PC-9 (cell line): ENCODE measurements at places on chromosomes 4 and X. TPM values are rescaled to one million over a fixed set of nuclear protein-coding genes. Genes with fewer than 3 reads are reported as not detected.

- no peak for DNase-seq
Observed at GRCh38 chr4:13642170-13642950, 14.8 kb upstream of the BOD1L1 start.

DNA sequence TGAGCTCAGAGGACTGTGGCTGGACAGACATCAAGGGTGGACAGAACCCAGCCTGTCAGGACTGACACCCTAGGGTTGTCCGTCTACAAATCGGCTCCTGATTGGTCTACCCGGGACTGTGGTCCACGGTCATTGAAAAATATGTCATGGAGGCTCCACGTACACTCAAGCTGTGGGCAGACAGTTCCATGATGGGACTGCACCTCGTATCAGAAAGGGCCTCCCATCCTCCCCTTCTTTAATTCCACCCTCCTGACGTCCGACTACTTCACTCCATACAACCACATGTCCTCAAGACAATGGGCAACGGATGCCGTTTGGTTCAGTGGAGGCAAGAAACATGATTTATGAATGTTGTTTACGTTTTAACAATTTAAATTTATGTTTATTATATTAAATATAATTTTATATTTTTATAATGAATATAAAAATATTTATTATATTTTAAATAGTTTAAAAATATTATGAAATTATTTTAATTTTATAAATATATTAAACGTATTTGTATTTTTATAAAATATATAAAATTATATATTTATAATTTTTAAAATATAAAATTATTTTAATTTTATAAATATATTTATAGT is 58.0 kb upstream of the SHOX start:
- DNase-seq = no peak

GRCh38 chr4:122635205-122635604 is 14.3 kb upstream of the IL21 start:
- DNase-seq = no peak

DNA sequence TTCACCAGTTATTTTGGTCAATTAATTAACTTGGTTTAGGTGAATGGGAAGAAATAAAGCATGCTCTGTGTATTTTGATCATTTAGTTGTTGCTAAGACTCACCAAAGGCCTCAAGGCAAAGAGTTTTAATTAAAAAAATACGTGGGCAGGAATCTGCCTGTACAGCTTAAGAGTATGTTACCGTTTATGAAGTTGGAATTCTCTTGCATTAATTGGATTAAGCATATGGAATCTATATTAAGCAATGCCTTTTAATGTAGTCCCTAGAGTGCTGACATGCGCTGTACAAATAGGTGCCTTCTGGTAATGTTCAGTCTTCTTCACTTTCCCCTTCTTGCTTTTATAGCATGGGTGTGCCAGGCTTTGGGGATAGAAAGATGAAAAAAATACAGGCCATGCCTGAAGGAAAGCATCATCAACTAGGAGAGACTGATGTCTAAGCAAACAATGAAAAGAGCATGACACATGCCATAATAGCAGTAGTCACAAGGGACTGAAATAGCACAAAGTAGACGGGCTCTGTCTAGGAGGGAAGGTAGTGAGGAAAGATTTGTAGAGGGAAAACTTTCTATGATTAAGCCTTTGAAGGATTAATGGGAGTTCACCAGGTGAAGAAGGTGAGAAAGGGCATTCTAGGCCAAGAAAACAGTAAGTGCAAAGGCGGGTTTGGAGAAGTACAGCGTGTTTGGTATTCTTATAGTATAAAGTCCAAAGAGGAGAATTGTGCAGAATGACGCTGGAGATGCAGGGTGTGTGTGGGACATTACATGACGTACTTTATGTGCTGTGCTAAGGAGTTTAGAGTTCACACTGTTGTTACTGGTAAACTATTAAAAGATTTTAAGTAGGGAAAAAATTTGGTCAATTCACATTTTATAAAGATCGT is 226.1 kb upstream of the ANXA3 start:
- DNase-seq = no peak

DNA sequence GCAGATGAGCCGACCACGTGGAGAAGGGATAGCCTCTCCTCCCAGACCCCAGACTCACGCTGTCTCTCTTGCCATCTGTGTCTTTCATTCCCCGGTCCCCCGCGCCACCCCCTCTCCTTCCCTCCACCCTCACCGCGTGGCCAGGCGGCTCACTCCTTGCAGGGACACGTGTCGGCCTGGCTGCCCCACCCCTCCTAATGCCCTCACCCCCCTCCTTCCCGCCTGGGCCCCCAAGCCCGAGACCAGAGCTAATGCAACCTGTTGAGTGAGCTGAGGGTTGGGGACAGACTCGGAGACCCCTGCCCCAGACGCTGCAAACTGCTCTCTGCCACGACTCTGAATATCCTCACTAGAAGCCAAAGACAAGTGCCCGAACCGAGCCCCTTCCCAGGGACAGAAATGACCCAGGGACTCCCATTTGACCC is 1.8 kb downstream of the SLC38A5 start:
- no peak for DNase-seq

GRCh38 chrX:154399527-154400368 is 1.6 kb downstream of the RPL10 start:
- no peak for DNase-seq

- no peak for DNase-seq
Observed at GRCh38 chr4:57083090-57083489, 27.1 kb downstream of the IGFBP7 start.

GRCh38 chr4:94165256-94165655 is 42.4 kb upstream of the SMARCAD1 start:
- DNase-seq = no peak

GRCh38 chr4:110197529-110198042 is 829 bp downstream of the ELOVL6 start:
- DNase-seq = no peak

DNA sequence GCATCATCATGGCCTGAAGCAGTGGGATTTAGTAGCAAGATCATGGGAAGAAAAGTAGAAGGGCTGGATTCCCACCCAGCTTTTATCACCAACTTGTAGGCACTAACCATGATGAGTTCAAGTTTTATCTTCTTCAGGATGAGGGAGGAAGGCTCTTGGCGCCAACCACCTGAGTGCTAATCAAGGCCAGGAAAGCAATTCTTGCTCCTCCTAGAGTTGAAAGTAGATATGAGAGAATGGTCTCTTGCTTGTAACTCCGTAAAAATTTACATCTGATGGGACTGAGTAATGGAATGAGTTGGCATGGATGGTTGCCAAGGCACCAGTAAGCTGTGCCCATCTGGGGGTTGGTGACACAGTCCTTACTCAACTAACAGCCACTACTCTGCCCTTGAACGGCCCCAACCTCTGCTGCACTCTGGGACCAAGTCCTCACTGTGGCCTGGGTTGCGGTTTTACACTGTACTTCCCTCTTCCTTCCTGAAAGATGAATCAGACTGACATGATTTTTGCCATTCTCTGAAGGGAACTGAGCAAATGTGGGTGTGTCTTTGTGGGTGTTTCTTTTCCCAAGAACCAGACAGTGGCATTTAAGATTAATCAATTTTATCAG is 39.4 kb upstream of the NDP start:
- DNase-seq = peak; percentile 77

- DNase-seq = no peak
Observed at GRCh38 chrX:40266490-40267333, 169.0 kb upstream of the BCOR start.

DNA sequence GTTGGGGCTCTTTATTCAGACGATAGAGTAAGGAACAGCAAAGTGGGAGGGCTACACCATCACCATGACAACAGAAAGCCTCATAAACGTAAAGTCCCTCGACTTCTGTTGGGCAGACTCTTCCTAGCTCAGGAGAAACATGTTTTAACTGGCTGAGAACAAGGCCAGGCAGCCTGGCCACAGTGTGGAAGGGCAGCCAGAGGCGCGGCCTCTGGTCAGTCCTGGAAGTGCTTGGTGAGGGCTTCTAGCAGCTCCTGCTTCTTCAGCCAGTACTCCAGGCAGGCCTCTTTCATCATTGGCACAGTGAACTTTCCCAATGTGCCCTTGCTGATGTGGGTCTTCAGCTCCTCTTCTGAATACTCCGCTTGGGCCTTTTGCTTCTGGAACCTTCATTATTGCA is 690.9 kb downstream of the PCDH19 start:
- DNase-seq = no peak

GRCh38 chr4:152462047-152462446 is 73.8 kb downstream of the FBXW7 start:
- no peak for DNase-seq

DNA sequence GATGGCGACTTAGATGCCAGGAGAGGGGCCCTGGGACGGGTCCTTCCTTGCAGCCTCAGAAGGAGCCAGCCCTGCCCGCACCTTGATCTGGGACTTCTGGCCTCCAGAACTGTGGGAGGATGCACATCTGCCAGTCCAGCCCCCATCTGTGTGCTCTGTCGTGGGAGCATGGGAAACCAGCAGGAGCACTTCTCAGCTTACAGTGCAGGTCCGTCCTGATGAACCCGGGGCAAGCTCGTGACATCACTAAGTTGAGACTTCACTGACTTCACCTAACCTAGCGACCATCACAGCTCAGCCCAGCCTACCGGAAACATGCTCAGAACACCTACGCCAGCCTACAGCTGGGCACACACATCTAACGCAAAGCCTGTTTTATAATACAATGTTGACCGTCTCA is 38.1 kb downstream of the ABLIM2 start:
- DNase-seq = no peak

GRCh38 chrX:148382983-148383382 is 117.4 kb upstream of the AFF2 start:
- DNase-seq = no peak

- DNase-seq = no peak
Observed at GRCh38 chr4:150348079-150348478, 233.9 kb upstream of the MAB21L2 start.

- DNase-seq = no peak
Observed at GRCh38 chr4:41435510-41435909, 102.4 kb upstream of the LIMCH1 start.

GRCh38 chrX:9573282-9574106 is 108.6 kb downstream of the TBL1X start:
- no peak for DNase-seq

DNA sequence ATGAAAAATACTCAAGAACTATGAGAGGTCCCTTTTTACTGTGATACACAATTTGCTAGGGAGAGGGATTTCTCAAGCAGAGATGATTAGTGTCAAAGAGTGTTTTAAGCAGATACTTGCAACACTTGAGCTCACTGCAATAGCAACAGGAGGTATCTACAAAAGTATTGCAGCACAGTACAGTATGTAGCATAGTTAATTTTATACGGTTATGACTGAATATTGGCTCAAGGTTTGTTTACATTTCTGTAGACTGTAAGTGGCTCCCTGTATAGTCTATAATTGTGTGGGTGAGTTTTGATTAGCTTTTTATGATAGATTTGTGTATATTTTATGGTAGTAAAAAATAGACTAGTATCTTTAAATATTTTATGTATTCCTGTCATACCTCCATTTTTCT is 1177.2 kb downstream of the TECRL start:
- DNase-seq = no peak

DNA sequence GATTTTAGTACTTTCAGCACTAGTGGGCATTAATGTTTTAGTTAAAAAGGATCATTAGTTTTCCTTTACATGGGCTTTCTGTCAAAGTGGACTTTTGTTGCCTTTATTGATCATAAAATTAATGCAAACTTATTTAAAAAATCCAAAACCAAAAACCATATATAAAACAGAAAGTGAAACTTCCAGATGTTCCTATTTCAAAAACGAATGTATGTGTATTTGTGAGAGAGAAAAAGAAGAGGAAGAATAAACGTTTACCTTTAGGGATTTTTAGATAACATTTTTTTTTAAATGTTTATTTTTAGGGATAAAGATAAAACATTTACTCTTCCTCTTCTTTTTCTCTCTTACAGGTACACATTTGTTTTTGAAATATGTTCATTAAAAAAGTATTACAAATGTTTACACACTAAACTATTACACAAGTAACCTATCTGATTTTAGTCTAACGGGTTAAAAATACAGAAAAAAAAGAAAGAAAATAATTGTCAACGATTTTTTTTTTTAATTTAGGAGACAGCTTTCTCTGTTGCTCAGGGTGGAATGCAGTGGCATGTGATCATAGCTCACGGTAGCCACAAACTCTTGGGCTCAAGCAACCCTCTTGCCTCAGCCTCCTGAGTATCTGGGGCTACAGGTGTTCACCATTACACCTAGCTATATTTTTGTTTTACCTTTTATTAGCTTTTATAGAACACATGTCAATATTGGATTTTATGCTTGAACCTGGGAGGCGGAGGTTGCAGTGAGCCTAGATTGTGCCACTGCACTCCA is 16.8 kb upstream of the COX18 start:
- no peak for DNase-seq

DNA sequence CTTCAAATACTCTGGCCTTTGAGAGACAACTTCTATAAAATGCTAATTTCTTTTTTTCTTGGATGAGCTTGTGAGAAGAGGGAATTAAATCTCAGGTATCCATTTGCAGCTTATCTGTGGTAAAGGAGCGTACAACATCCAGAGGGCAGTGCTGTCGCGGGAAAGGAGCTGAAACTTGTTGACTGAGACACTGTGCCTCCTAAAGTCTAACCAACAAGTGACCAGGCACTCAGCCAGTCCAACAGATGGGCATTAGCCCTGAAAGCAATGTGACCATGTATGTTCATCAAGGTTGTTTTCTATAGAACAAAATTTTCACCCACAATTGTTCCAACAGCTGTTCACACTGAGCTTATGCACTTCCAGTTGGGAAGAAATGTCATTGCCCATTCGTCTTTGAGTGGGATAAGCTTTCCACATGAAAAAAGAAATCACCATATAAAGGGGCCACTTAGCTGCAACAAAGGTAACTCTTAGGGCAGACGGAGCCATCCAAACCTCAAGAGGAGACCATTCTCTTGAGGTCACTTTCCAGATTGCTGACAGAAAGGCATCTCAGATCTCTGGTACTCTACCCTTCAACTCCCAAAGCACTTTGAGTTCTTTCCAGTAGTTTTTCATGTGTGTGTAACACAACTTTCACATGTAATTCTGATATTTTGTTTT is 244.8 kb upstream of the NEIL3 start:
- no peak for DNase-seq

NCAPG gene
- total RNA-seq = 36.8 and 53.7 TPM in 2 replicates

MFAP3L gene
- total RNA-seq = 6.2 and 6.9 TPM in 2 replicates

SPANXN3 gene
- total RNA-seq = not detected in 2 replicates

AMMECR1 gene
- 24.4 and 35.4 TPM in 2 replicates for total RNA-seq

MAOB gene
- total RNA-seq = 0.55 and 0.74 TPM in 2 replicates

DMD gene
- total RNA-seq = 21.2 and 25.3 TPM in 2 replicates

P2RY8 gene
- total RNA-seq = not detected in 2 replicates

NUP54 gene
- 28.4 and 30.9 TPM in 2 replicates for total RNA-seq

PFKFB1 gene
- 0.63 and 0.74 TPM in 2 replicates for total RNA-seq

FAT1 gene
- total RNA-seq = 59.5 and 73.2 TPM in 2 replicates
